ENCODE measurements at places on chromosomes 16 and 17.

DNA sequence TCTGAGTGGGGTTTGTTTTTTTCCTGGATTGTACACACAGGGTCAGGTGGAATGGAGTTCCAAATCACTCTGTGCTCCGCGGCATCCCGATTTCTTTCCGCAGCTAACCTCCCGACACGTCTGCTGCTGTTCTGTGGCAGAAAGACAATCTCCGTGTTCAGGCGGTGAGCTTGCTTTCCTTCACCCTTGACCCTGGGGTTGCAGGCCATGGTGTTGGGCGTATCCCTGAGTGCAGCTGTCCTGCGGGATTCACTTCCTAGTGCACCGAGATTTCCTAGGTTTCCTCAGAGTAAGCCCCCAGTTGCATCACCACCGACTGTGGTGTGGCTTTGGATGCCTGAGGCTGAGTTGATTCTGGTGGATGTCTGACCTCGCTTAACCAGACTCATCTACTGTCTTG lies 7.8 kb upstream of the ARL6IP1 start:
- DNase-seq = no peak

DNA sequence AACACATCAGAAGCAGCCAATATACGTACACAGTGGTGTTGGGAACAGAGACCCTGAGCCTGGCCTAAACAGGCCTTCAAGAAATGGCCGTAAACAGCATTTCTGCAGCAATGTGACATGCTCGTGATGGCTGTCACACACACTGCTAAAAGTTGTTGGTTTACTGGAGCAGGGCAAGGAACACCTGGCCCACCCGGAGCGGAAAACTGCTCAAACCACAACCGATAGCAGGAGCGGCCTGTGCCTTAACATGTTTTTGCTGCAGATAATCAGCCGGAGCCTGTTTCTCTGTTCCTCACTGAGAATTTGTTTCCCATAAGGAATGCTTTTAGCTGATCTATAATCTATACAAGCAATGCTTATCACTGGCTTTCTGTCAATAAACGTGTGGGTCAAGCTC lies 6.0 kb upstream of the DPEP1 start:
- DNase-seq = no peak

- DNase-seq = peak; percentile 78
Measured at GRCh38 chr17:21119247-21119918, 7.4 kb upstream of the DHRS7B start.

DNA sequence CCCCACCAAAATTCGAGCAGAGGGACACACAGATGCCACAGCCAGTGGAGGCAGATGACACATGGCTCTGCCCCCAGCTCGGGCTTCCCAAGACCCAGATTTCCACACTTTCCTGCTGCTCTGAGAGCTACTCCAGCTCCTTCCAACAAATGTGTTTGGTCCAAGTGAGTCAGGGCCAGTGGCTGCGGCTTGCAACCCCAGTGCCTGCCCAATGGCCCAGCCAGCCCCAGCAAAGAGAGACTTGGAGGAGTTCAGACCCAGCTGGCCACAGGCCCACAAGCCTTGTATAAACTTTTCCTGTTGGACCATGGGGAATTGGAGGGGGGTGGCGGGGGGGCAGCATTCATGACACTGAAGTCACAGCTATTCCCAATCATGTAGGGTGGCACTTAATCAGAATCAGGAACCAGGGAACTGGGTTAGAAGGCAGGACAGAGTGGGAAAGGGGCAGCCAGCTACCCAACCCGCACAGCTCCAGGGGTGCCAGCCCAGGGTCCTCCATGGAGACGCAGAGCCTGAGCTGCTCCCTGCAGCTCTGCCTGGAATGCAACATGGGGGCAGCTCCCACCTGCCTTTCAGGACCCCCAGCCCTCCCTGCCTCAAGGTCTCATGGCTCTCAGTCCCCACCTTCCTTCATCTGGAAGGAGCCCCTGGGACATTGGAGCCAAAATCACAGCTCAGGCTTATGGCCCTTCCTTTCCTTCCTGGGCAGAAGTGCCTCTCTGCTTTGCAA lies 17.5 kb upstream of the C16orf78 start:
- no peak for DNase-seq

DNA sequence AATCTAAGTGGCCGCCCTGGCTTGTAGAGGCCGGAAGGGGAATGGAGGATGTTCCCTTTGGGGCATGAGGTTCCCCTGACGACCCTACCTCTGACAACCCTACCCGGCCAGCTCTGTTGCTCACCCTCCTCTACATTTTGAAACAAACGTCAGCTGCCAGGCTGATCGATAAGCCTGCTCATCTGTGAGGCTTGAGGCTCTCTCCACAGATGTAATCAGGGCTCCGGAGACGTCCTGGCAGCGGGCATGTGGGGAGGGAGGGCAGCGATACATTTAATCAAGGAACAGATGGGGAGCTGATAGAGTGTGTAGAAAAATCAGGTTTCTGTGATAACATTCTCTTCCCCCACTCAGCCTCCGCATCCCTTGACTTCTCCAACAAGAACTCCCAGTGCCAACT lies 212.3 kb upstream of the SDK2 start:
- DNase-seq = no peak

GRCh38 chr16:11310997-11311561 lies 29.9 kb upstream of the PRM1 start:
- peak; percentile 79 for DNase-seq

DNA sequence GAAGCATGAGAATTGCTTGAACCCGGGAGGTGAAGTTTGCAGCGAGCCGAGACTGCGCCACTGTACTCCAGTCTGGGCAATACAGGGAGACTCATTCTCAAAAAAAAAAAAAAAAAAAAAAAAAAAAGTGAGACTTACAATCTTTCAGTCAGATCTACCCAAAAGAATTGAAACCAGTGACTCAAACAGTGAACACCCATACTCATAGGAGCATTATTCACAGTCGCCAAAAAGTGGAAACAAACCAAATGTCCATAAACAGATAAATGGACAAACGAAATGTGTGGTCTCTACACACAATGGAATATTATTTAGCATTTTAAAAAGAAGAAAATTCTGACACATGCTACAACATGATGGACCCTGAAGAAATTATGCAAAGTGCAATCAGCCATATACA lies 9.1 kb upstream of the SCNN1B start:
- DNase-seq = peak; percentile 35

GRCh38 chr17:62705778-62706597 lies 78.5 kb downstream of the MRC2 start:
- no peak for DNase-seq

DNA sequence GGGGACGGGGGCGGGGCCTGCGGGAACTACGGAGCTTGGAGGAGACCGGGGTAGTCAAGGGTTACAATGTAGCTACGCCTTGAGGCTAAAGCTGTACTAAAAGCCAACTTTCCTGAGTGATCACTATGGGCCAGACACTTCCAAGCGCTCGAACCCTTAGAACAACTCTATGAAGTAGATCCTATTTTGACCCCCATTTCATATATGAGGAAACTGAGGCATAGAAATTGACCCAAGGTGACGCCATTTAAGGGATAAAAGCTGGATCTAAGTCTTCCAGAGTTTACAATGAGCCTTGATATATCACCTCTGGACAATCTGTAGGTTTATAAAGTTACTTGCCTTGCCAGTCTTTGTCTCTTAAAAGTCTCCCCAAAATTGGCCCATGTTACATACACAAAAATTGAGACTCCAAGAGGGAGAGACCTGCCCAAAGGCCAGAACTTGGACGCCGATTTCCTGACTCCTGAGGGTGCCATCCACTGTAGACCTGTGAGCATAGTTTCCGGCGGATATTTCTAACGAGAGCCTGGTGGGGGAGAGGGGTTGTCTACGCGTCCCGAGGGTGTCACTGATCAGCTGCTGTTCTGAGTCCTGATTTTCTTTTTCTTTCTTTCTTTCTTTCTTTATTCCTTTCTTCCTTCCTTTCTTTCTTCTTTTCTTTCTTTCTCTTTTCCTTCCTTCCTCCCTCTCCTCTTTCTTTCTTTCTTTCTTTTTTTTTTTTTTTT lies 555 bp upstream of the NCBP3 start:
- DNase-seq = no peak

GRCh38 chr17:7260651-7261378 lies 1.5 kb downstream of the CLDN7 start:
- DNase-seq = peak; percentile 64

GRCh38 chr17:71505200-71505599 lies 615.6 kb upstream of the SOX9 start:
- DNase-seq = no peak

DNA sequence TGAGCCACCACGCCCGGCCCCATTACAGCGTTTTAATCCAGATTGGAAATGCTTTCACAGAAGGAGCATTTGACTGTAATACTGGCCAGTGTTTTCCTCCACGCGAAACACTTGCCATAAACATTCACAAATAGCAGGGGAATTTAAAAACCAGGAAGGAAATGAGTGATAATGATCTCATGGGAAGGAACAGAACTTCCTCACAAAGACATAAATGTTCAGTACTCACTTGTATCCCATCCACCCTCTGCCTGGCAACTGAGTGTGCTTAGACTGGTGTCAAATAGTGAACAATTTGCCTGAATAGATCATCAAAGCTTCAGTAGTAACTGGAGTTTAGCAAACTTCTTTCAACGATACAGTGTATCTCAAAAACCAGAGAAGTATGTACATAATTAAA lies 54.1 kb downstream of the PSMD12 start:
- DNase-seq = no peak

GRCh38 chr17:35981908-35982330 lies 622 bp upstream of the CCL16 start:
- DNase-seq = no peak

DNA sequence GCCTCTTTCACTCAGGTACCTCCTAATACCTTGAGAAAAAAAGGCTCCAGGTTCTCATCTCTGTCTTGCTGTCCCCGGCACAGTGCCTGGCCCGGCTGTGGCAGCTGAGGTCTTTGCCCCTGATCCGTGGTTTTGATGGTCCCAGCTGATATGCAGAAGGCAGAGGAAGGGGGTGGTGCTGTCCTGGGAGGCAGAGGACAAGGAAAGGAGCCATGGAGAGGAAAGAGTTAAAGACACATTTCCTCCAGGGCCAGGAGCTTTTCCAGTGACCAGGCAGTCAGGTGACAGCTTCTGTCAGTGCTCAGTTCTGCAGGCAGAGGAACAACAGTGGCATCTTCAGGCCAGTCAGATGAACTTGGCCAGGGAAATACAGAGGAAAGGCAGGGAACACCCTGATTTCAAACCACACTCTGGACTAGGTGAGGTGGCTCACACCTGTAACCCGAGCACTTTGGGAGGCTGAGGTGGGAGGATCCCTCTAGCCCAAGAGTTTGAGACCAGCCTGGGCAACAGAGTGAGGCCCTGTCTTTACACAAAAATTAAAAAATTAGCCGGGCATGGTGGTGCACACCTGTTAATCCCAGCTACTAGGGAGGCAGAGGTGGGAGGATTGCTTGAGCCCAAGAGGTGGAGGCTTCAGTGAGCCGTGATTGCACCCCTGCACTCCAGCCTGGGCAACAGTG lies 3.3 kb upstream of the COG1 start:
- DNase-seq = peak; percentile 43

- DNase-seq = no peak
Measured at GRCh38 chr16:58536278-58536677, 21.0 kb downstream of the SETD6 start.

DNA sequence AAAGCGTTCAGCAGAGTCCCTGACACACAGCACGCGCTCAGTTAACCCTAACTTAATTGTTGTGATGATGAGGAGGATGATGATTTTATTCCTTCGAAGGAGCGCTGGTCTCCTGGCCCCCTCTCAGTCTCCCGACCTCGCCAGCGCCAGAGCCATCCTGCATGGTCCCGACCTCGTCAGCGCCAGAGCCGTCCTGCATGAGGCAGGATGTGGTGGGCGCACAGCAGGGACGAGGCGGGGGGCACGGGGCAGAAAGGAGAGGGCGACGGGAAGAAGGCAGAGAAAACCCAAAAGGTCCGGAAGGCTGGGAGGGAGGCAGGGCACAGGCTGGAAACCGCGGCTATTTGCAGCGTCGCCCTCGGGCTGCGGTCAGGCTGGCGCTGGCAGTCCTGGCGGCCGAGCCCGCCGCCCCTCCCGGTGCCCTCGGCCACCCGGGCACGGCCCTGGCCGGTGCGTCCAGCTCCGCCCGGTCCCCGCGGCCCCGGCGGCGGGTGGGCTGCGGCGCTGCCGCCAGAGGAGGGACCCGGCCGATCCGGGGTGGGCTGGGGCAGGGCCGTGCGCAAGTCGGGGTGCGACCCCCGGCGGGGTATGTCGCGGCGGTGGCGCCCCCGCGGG lies 3.0 kb upstream of the TAC4 start:
- no peak for DNase-seq

- DNase-seq = no peak
Measured at GRCh38 chr17:42809250-42809649, 10.6 kb downstream of the CNTD1 start.

- no peak for DNase-seq
Measured at GRCh38 chr17:75440738-75441448, 15.5 kb upstream of the TMEM94 start.

GRCh38 chr17:48636177-48637018 lies 10.2 kb upstream of the HOXB9 start:
- DNase-seq = peak; percentile 79

- no peak for DNase-seq
Measured at GRCh38 chr17:59405944-59406705, 74.7 kb downstream of the YPEL2 start.

- DNase-seq = no peak
Measured at GRCh38 chr17:75271955-75272847, 1.2 kb upstream of the MIF4GD start.

GRCh38 chr17:39092692-39093230 lies 58.7 kb downstream of the PLXDC1 start:
- no peak for DNase-seq

DNA sequence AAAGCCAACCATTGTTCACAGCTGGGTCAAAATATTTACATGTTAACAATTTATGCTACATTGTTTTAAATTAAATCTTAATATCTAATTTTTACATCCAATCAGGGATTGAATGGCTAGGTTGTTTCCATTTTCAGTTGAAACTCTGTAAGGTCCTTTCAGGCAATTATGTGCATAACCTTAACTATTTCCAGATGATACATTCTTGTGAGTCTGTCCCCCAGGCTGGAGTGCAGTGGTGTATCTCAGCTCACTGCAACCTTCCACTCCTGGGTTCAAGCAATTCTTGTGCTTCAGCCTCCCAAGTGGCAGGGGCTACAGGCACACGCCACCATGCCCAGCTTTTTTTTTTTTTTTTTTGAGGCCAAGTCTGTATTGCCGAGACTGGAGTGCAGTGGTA lies 10.4 kb downstream of the CDC42EP4 start:
- DNase-seq = no peak

GRCh38 chr17:55454906-55455474 lies 33.4 kb upstream of the MMD start:
- DNase-seq = no peak

Measured in GM13977 (cell line).